NCI-H187 treated with DMSO at 0.1 percent for 48 hours (cell line): ENCODE measurements at places on chromosomes 12 and 14.

DNA sequence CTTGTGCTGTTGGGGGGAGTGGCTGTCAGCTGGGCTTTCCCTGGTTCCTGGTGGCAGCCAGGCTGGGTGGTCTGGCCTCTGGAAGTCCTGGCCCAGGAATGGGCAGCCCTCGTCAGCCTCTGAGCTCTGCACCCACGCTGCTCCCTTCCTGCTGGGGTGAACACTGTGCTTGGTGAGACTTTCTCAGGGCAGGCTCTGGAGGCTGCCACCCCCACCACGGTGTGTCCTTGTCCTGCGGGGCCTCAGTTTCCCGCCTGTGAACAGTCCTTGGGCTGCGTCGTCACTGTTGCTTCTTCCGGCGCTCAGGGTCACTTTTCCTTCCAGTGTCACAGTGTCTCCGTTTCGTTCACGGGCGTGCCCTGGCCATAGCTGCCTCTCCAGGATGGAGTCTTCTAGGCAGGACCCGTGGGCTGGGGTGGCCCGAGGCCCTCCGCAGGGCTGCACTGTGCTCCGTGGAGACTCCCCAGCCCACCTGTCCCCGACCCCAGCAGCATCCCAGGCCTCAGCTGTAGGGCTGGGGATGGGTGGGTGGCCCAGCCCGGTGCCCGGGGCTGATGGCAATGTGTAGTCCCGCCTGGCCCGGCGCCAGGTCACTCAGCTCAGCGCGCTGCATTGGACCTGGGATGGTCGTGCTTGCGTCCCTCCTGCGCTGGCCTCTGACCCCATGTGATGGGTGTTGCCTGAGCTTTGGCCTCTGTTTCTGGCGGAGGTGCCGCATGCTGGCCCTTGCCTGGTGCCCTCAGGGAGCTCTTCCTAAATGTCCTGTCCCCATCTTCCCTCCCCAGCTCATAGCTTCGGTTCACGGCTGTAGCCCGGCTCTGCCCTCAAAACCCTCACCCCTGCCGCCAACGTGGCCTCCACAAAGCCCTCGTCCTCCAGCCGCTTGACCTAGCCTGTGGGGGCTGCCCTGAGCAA is 6.8 kb downstream of the KIF26A start:
- DNase-seq: no peak

DNA sequence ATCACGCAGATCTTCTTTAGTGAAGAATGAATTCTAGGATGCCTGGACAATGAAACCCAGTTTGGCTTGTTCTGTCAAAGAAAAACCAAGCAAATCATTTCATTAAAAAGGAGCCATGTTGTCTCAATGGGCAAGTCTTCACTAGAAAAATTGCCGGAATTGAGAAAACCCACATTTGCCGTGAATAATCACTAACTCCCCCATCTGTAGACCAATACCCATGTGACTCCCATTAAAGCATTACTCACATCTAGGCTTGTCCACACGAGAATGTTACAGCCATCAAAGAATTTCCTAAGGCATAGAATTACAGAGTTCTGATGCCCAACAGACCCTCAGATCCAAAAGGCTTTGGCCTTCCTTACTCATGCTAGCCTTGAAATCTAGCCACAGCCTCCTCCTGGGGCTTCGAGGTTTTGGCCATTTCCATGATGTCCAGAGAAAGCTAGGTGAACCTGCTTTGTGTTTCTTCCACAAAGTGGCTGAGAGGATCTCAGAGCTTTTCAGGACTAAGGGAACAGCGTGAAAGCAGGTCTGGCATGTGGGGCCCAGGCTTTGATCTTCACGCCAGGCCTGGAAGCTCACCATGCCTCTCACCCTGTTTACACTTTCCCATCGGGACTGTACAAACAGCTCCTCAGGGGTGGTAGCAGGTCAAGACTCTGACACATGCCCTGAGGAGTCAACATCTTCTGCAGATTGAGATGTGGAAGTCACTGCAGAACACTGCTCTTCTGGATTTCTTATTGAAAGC is 12.1 kb downstream of the SLC7A8 start:
- DNase-seq: no peak

DNA sequence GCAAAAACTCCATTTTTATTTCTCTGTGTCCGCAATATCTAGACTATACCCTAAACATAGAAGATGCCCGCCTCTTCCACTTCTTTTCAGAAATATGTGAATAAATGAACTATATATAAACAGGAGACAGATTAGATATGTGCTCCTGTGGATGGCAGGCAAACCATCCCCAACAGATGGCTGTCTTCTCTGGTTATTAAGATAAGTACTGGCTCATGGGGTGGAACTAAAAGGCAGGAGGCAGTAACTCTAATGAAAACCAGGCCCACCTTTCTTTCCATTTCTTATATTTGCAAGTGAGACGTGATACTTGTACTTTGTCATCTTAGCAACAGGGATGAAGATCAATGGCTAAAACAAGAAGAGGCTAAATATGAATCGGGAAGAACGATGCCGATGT is 20.2 kb downstream of the E2F7 start:
- DNase-seq: no peak

DNA sequence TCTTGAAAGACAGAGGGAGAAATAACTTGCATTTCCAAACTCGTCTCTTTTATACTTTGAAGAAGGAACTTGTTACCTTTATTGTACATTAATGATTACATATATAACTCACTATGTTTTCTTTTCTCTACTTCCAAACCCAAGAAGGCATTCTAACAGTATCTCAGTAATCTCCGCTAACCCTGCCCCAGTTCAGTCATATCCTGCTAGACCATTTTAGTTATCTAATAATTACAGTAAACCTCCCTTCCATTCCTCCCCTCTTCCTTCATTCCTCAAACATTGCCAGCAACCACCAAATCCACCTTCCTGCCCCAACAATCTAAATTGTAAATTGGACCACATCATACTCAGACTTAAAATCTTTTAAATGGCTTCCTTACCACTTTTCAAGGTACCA is 30.6 kb downstream of the STK38L start:
- DNase-seq: no peak

DNA sequence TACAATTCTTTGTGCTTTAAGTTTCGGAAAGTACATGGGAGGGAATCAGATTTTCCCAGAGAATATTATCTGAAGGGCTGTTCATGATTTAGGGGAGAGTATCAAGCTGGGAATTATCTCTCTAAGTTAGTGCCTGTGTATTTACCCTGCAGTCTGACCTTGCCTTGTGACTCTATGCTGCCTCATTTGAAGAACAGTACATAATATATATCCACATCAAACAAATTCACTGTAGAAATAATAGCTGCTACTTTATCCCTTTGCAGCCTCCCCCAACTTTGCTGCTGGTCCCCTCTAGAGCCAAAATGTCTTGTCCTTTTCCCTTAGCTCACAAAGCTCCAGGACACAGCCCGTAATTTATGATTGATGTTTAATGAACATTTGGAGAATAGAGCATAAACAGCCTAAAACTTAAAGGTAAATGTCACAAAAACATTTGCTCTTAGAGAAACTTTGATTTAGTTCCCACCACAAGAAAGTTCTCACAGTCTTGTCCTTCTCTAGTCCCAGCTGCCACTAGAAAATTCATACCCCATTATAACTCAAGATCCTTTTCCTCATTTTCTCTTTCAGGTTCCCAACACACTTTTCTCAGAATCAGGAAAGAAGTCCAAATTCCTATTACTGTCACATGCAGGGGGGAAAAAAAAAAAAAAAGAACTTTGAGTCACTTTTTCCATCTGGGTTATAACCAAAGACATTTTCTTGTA is 1009.6 kb downstream of the FLRT2 start:
- DNase-seq: no peak
